ENCODE measurements at places on chromosomes 5 and 9.

DNA sequence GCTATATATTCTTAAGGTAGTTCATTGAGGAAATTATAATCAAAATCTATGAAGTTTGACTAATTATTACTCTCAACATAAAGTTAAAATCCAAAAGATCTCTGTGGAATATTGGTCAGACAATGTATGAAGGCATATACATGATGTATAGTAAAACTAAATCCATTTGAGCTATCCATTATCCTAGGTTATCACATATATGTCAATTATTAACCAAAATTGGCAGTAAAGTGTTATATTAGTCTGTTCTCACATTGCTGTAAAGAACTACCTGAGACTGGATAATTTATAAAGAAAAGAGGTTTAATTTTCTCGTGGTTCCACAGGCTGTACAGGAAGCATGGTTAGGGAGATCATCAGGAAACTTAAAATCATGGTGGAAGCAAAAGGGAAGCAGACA, 511.7 kb upstream of the SGCD start:
- no peak for DNase-seq

DNA sequence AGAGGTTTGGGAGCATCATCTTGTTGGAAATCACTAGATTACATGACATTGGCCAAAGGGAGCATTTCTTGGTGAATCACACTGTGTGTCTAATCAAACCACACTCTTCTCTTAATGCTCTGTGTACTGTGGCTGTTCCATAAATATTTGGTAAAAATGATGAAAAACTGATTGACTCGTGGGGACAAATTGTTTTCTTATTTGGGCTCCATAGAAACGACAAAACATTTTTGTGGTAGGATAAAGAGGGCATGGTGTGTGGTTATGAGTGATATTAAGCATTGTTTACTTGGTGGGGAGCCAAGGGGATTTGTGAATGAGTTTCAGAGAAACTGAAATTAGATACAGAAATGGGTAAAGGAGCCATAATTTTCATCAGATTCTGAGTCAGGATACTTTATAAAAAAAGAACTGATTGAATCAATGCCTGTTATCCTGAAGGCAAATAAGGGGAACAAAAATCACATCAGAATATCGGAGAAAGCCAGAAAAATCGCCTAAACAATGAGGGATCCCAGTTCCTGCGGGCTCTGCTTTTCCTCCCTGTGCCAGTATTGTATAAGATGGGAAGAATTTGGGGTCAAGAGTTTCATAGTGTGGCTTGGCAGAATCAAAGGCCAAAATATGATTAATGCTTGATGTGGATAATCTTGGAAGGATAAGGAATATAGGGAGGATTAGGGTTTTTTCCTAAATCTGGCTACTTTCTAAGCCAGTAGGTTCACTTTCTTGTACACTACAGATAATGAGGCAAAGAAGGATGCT, 33.3 kb downstream of the FBXL7 start:
- DNase-seq: no peak

DNA sequence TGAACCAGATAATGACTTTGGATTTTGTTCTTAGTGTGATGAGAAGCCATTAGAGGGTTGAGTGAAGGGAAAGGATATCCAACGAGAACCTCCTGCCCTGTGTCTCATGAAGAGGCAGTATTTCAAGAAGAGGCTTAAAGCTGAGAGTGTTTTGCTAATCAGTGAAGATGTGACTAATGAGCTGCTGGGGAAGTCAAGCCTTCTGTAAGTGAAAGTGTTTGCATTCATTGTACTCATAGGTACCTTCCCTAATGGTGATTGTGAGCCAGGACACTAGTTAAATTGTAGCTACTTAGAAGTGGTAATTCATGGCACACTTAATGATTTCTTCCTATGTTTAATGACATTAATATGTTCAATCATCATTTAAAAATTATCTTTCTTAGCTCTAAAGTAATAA, 23.7 kb downstream of the PIP5K1B start:
- no peak for DNase-seq

- DNase-seq: no peak
These were observed 4.4 kb downstream of the ST8SIA4 start for GRCh38 chr5:100898504-100899346.

DNA sequence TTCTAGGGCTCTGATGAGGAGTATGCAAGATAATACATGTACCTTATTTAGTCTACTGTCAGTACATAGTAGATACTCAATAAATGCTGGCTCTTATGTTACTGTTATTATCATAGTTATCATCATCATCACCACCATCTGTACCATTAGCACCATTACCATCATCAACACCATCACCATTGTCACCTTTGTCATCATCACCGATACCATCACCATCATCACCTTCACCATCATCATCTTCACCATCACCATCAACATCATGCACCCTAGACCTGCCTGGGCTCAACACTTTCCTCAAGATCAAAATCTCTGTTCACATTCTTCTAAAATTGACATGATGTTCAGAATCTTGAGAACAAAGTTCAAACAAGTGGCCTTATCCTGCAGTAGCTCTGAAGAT, 126.2 kb upstream of the PANK3 start:
- DNase-seq: no peak

GRCh38 chr5:131413605-131414559, 150.0 kb downstream of the CDC42SE2 start:
- no peak for DNase-seq

DNA sequence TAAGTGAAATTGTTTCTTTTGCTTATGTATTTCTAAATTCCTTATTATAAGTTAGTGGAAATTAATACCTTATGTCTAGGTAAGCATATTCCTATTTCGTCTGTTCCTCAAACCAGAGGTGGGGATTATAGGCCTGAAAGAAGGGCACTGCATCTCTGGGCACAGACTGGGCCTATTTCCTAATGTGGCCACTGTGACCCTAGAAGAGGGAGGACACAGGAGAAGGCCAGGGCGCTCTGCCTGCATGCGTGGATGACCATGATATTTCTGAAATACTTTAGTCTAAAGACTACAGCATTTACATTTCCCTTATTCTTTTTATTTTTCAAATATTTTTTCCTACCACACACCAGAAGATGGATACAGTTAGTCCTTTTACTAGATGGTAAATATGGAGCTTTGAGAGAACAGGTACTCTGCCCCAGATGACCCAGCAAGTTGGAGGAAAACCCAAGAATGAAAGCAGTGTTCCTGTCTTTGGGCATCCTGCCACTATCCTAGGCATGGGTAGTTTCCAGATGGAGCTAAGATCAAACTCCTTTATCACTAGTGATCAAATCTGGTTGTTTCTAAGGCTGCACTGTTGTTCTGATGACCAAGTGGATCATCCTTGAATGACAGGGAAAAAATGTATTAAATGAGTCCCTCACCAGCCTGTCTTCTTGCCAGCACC, 27.8 kb downstream of the RUSC2 start:
- no peak for DNase-seq

DNA sequence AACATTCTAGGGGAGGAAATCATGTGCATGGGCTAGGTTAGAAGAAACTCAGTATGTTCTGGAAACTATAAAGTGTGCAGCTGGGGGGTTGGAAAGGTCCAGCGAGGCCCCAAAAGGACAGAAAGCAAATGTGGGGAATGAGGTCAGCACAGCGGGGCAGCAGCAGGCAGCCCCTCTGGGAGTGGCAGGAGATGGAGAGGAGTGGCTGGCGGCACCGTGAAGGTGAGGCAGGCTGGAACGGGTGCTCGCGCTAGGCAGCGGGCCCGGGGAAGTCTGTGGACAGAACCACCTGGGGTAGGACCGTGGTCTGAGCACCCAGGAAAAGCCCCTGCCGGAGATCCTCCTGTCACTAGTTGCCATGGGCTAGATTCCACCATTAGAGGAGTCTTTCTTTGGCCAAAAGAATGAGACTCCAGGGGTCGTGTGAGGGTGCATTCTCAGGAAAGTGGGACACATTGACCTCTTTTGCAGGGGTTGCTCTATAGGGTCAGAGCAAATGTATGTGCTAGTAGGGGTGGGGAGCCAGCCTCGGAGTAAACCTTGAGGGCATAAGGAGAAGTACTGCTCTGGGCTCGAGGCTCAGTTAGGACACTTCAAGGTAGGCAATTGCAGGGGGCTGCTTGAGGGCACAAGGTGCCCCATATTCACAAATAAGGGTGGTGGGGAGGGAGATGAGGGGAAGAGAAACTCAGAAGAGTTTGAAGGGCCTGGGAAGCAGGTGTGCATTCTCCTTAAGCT, 61.2 kb downstream of the IL6ST start:
- no peak for DNase-seq

DNA sequence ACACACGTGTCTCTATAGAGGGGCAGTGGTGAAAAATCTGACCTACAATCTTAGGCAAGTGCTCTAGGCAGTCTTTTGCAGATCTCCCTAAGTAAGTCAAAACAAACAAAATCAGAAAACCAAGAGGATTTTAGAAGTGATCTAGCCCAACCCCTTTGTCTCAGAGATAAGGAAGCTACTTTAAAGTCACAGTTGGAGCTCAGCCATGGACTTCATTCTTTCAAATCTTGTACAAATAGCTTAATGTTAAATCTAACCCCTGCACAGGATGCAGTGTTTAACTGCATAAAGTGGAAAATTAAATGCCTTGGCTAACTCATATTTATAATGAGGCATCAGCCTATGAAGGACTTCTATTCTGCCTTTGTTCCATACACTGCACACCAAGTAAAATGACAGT, 135.1 kb upstream of the RFX3 start:
- no peak for DNase-seq

DNA sequence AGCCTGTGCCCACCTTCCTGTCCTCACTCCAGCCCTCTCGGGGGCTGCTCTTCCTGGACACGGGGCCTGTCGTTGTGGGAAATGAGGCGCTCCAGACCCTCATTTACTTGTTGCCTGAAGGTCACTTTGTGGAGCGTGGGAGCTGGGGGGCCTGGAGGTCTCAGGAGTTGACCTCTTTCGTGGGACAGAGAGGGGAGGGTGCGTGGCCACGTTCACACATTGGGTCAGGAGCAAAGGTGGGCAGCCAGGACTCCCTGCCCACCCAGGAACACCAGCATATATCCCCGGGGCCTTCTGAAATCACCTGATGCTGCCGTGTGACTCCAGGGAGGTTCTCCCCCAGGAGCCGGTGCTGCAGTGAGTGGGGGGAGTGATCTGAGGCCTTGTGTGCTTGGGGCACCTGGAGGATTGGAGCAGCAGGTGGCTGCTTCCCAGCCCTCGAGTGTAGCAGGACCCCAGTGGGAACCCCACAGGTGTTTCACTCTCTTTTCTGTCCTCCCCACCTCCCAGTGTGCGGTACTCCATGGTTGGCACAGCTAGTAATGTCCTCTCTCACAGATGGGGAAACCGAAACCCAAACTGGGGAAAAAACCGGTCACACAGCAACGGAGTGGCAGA, 20.3 kb downstream of the NCS1 start:
- no peak for DNase-seq

DNA sequence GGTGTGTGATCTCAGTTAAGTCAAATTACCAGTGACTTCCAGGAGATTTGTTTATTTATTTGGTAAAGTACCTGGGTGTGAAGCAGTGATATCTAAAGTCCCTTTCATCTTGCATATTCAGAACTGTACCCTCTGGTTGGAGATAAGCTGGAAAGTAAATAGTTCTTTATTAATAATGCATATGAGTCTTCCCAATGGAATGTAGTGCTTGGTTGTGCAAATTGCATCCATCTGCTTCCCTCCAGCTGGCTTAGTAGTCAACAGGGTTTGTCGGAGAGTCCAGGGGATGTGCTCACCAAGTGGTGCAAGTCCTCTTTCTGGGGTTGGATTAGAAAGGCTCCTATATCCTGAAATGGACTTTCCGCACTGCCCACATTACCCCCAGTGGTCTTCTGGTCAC, 42.0 kb downstream of the TRPM3 start:
- no peak for DNase-seq

DNA sequence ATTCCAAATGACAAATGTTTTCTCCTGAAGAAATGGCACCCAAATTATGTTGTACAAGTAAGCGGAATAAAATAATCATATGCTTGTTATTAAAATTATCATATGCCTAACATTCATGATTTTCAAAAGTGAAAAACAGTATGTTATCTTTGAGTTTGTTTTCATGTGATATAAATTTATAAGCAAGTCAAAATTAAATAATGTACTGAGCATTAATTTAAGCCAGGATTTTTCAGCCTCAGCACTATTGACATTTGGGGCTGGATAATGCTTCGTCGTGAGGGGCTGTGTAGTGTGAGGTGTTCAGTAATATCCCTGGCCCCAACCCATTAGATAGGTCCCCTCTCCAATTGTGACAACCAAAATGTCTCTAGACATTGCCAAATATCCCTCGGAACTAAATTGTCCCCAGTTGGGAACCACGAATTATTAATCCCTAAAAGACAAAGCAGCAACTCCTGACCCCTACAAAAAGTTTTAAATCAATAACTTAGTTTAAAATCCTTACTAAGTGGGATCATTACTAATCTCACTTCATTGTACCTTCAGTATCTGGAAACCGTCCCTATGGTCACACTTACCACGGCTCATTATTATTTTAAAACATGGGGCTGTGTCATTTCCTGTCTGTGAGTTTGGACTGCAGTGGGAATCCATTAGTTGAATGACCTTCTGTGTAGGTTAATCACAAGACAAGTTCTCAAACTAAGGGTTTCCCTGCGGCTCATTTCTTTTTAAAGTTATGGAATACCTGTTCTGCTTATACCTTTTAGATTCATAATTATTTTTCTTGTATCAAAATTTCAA, 1.3 kb upstream of the NNT start:
- no peak for DNase-seq

DNA sequence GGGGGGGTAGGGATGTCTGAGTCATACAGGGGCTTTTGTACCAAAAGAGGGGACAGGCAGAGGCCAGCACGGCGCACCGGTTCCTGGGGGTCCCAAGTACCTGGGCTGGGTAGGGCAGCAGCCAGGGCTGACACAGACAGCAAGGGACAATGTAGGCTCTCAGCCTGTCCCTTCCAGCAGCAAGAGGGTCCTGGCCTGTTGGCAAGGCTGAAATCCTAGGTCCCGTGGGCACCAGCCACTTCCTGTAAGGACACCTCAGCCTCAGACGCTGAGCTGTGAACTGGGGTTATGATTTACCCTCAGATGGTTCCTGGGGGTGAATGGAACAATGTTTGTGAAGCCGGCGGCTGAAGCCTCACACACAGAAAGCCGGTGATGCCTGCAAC, 41.3 kb downstream of the NACC2 start:
- DNase-seq: no peak

- DNase-seq: no peak
These were observed 18.1 kb downstream of the ANKS6 start for GRCh38 chr9:98778251-98778650.

- DNase-seq: no peak
These were observed 176.0 kb downstream of the DAB2IP start for GRCh38 chr9:121827251-121827967.

DNA sequence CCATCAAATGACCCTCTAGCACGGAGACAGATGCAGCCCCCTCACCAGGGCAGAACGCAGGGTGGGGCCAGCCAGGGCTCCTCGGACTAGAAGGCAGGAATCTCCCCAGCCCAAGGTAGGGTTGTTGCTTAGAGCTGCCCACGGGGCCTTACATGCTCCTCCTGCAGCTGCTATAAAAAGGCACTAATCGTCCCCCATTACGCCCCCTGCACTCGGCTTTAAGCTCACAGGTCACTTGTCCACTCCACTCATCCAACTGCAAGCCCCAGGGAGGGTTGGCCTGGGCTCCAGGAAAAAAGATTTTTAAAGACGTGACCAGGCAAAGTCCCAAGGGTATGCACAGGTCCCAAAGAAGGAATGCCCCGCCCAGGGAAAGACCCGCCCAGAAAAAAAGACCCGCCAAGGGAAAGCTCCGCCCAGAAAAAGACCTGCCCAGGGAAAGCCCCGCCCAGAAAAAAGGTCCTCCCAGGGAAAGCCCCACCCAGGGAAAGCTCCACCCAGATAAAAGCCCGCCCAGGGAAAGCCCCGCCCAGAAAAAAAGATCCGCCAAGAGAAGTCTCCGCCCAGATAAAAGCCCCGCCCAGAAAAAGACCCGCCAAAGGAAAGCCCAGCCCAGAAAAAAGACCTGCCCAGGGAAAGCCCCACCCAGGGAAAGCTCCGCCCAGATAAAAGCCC, 11.1 kb downstream of the GRIN1 start:
- no peak for DNase-seq

- DNase-seq: no peak
These were observed 742.8 kb downstream of the NR2F1-AS1 start for GRCh38 chr5:92838253-92838652.
